Stimulated activated CD4-positive, alpha-beta T cell treated with anti-CD3 and anti-CD28 coated beads, Interleukin-1b, Interleukin-23, amount 100 ng/mL, for 24 hours (primary cell): ENCODE measurements at places on chromosomes 7 and 10.

DNA sequence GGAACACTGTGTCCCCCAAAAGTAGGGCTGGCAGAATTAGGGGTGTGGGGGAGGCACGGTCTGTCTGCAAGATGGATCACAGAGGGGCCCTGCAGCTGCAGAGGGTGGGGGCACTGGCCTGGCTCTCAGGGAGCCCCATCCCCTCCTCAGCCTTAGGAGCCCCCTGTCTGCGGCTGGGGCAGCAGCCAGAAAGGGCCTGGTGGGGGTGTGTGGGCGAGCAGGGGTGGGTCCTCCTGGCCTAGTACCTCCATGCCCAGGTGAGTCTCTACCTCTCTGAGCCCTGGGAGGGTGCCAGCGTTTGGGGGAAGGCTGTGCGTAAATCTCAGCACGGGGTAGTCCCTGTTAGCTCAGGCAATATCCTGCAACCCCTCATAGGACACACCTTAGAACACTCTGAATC is 280.5 kb upstream of the PPP2R2D start:
- DNase-seq = no peak

- no peak for DNase-seq
Observed at GRCh38 chr10:103668351-103669242, 175.1 kb downstream of the NEURL1 start.

GRCh38 chr10:5840314-5841307 is 27.4 kb upstream of the GDI2 start:
- no peak for DNase-seq

GRCh38 chr10:71604324-71605018 is 115.1 kb downstream of the C10orf105 start:
- no peak for DNase-seq

DNA sequence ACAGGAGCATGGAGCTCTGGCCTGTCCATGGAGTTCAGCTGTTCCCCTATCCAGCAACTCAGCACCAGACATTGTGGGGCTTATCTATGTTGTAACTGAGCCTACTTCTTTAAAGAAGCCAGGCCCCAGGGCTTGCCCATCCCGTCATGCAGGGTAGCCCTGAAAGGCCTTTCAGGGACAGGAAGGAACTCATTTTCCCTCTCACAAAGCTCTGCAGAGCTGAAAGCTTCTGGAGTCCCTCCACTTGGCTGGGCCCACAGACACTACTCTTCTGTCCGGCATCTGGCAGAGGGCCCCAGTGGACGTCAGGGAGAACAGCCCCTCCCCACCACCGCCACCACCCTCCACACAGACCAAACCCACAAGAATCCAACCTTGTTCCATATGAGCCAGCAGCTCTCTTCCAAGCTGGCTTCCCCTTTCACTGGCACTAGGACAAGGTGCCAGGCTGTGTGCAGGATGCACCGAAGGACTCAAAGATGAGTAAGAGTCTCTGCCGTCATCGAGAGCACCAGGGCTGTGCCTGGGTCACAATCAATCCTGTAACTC is 33.1 kb downstream of the DENND2A start:
- DNase-seq = no peak

DNA sequence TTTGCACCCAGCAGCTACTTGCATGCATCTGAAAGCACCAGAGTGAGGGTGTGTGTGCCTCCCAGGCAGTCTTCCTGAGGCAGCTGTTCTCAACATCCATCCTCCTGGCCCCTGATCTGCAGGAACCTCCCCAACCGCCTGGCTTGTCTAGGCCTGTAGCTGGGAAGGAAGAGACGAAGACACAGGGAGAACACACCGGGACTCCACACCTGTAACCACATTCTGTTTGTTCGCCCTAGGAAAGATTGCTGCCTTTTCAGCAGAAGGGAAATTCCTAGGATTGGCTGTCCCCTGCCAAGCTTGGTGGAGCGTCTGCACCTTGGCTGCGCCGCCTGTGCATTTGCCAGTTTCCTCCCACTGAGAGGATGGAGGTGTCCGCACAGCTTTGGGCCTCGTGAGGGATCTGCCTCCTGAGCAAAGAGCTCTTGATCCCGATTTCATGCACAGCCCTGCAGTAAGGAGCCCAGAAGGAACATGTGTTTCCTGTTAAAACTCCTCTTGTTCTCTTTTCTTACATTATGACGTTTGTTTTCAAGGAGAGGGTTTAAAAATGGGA is 154.6 kb downstream of the TPST1 start:
- DNase-seq = no peak

- DNase-seq = no peak
Observed at GRCh38 chr10:76640806-76641205, 996.8 kb downstream of the KCNMA1 start.

GRCh38 chr7:73615886-73616285 is 8.4 kb downstream of the MLXIPL start:
- no peak for DNase-seq

DNA sequence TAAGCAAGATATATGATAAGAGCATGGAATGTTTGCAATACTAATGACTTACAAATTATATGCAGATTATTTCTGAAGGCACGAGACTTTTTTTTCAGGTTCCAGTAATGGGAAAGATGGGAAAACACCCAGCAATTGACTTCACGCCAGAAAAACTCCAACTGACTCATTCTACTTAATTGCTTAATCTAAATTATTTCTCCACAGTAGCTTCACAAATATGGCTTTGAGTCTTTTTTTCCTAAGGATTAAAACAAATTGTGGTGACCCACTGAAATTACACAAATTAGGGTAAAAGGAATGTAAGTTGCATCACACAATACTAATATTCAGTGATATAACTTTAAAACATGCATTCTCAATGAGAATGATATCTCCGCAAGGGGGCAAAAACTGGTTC is 138.7 kb downstream of the GNAI1 start:
- no peak for DNase-seq

- no peak for DNase-seq
Observed at GRCh38 chr7:116653204-116653603, 18.8 kb upstream of the MET start.

- DNase-seq = no peak
Observed at GRCh38 chr10:15387021-15387420, 15.9 kb upstream of the FAM171A1 start.
